Inflammatory macrophage treated with lipopolysaccharide for 4 hours (primary cell): ENCODE measurements at places on chromosomes 1 and 21.

DNA sequence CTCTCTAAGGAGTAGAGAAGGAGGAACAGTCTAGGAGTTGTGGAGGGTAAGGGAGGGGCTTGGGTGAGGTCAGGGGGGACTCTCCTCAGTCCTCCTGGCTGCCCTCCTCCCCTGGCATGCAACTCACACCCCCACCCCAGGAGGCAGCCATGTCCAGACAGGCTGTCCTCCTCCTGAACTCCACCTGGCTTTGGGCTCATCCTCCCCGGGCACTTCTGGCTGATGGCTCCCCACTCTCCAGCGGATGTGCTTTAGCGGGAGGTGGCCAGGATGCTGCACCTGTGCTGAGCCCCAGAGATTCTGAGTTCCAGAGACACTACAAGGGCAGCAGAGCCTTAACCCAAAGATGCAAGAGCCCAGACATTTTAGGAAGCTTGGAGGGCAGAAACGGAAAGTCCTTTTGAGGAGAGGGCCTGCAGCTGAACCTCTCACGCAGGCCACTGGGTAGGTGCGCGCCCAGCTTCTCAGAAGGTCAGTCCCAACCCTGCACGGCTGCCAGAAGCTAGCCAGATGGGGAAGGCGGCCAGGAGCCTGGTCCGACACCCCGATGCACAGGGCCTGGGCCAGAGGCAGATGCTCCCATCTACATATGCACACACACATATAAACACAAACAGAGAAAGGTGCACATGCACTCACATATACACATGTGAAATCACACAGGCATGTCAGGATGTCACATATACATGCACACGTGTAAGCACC lies 83.4 kb downstream of the PDE9A start:
- no peak for DNase-seq

DNA sequence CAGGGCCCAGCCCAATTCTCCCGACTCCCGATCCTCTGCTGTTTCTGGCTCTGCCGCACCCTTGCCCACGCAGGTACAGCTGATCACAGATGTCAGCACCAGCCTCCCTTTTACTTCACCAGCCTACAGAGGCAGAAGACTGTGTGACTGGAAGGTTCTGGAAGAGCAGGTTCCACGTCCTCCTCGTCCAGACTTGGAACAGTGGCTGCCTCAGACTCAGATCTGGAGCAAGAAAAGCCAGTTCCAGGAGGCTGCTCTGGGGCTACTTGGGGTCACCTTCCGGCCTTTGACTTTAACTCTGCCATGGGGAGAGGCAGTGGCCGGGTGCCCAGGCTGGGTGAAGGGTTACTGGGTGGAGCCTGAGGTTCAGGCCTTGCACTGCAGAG lies 16.1 kb upstream of the KLHDC7A start:
- no peak for DNase-seq

DNA sequence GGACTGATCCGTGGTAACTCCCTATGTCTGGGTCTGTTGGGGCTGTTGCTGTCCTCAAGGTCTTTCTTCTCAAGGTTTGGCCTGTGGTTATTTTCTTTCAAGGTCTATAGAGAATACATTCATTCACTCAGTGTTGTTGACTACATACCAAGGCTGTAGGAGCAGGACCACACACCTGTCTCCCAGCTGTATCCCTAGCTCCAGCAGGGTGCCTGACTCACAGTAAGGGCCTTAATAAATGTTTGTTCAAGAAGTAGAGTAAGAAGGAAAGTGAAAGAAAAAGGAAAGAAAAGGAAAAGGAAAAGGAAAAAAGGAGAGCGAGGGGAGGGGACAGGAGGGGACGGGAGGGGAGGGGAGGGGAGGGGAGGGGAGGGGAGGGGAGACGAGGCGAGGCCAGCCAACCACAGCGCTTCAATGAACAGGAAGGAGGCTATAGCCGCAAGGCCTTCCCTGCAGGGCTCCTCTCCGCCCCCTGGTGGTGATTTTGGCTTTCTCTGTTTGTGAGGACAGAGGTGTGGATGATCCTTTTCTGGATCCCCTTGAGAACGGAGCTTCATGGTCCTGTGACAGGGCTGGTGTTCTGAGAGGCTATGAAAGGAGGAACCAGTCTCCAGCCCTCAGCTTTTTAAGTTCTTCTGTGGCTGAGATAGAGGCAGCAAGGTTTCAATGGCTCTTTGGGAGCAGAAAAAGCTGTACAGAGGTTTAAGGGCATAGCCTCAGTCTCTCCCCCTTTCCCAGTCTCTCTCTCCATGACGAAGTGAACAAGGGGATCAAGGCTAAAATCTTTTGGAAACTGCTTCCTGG lies 30.6 kb upstream of the LCE5A start:
- DNase-seq: peak; percentile 52

DNA sequence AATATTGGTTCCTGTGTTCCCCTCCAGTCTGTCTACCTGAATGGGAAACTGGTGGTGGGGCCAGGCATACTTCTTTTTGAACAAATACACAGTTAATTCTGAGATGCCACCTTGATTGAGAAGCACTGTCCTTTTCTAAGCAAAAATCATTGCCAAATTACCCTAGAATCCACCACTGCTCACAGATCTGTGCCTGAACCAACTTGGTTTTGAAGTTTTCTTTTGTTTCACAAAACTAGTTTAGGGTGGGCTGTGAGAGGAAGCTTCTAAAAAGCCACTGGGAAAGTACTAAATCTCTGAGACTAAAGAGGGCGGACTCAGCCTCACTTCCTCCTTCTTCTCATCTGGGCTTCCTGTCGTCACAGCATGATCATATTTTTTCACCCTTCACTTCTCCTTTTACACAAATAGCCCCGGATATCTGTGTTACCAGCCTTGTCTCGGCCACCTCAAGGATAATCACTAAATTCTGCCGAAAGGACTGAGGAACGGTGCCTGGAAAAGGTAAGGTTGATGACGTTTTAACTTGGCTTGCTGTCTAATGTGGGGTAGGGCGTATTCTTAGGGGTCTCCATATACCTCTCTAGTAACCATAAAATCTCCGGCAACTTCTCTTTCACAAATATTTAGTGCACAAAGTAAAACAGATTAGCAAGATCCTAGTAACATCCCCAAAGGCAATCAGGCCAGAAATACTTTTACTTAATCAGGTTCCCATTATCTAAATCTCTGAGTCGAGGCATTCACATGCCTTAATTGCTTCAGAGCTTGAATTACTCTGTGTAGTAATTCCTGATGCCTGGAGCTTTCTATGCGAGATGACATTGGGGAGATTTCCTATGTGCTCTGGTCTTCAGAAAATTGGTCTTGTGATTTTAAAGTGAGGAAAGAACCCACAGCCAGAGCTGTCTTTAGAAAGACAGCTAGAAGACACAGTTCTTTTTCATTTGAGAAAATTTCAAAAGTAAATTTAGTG lies at the start of gene CD53:
Gene CD53 (plus strand): TSS at position 404 of the 976 bp plus-strand sequence. CDS start 18,261 bp downstream, outside the sequence.
- DNase-seq: peak; percentile 95

GRCh38 chr1:156884560-156885184 lies 8.8 kb upstream of the PEAR1 start:
- no peak for DNase-seq

DNA sequence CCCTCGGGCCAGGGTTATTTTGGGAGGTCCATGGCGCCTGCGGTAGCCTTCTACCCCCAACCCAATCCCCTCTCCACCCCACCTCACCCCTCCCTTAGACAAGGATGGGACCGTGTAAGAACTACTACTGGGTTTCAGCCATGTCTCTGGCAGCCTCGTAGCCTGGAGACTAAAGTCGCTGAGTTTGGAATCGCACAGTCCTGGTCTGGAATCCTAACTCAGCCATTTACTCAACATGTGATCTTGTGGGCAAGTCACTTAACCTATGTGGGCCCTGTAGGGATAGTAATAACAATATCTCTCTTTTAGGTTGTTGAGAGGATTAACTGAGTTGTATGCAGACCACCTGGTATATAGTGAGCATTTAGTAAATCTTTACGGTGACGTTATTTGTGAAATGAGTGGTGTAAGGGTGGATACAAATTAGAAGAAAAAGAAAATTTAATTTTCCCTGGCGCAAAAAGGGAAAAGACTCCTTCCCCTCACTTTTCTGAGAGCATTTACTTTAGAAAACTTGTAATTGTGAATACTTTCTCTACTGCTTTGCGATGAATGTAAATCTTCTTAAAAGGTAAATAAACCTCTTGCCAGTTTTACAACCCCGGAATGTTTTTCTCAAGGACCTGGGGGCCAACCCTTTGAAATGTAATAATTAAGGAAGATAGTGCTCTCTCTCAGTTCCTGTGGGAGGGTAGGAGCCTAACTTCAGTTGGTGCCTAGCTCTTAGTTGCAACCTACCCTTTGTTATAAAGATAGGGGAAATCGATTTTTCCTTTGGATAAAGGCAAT lies 615 bp upstream of the MRPS15 start:
- no peak for DNase-seq
